Activated T-helper 2 cell treated with anti-CD3 and anti-CD28 coated beads, Interferon-gamma antibody, Interleukin-2, Interleukin-4, amounts not matched to agents 10 μg/mL and 5 μg/mL and 100 μg/mL, durations not matched to agents 14 hours and 24 hours and 36 hours (primary cell): ENCODE measurements at places on chromosomes 4 and X. TPM values are rescaled to one million over a fixed set of nuclear protein-coding genes. Genes with fewer than 3 reads are reported as not detected.

ADAM29 gene
- not detected in 2 replicates for total RNA-seq

RBMXL3 gene
- not detected in 2 replicates for total RNA-seq

ZDHHC15 gene
- total RNA-seq, result 0.05 and 0.07 TPM in 2 replicates

CCDC160 gene
- total RNA-seq, result 0.14 TPM in 1 of 2 replicates, not detected in the other

FANCB gene
- 14.2 and 14.6 TPM in 2 replicates for total RNA-seq

JADE3 gene
- 3.0 and 3.8 TPM in 2 replicates for total RNA-seq

DDIT4L gene
- total RNA-seq, result 3.3 TPM in 2 replicates

BRS3 gene
- total RNA-seq, result not detected in 2 replicates
